ENCODE measurements at places on chromosomes 4 and X.

- no peak for DNase-seq
Measured at GRCh38 chrX:71170660-71171059, 26.0 kb downstream of the NLGN3 start.

DNA sequence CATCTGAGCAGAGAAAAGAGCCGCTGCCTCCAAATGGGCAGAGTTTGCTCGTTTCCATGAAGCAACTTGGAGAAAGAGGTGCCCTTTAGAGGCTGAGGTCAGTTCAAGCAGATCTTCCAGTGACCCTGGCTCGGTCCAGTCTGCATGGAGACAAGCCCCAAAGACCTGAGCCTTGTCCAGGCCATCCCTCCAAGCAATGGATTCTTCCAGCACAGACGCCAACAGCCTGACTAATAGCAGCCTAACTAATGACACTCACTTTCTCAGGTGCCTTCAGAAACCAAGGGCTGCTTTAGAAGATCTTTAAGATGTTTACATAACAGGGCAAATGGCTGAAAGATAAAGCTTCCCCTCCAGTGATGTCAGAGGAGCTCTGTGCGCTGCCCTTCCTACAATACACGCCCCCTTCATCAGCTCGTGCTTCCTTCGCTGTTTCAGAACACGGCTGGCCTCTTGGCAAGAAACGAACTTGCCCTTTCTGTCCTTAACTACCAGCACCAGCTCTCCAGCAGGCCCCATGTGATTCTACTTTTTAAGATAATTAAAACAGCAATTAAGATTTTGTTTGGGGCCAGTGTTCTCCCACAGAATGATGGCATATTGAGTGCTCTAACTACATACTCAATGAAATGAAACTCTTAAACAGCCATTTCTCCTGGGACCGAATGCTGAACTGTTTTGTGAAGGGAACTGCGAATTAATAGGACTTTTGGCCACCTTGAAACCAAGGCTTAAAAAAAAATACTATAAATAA, 119.0 kb downstream of the GPR143 start:
- no peak for DNase-seq

GRCh38 chr4:174520660-174521059, 1.6 kb downstream of the HPGD start:
- DNase-seq, result no peak

DNA sequence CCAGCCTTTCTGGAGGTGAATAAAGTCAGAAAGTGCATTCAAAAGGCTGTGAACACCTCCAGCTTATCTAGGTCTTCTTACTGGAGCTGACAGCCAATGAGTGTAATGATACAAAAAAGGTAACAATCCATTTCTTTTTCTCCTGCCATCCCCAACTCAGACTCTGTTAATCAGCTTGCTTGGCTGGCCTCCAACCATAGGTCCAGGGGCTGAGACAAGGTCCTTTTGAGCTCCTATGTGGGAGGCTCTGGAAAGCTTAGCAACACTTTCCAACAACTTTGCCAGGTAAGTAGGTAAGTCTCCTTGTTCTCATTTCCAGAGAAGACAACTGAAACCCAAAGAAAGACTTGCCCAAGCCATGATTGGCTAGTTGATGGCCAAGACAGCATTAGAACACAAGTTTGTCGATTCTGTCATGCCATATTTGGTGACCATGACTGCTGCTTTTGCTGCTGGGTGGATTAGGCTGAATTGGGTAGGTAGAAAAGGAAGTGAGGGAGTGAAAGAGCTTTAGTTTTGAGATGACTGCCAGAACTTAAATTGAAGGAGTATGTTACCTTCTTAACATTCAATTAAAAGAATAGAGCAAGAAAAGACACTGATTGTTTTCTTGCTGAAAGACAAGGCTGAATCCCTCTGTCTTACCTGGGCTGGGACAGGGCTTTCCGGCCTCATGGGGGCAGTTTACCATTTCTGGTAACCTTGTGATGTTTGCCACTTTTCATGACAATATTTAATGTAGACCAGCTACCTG, 22.8 kb downstream of the VSIG4 start:
- DNase-seq, result no peak

DNA sequence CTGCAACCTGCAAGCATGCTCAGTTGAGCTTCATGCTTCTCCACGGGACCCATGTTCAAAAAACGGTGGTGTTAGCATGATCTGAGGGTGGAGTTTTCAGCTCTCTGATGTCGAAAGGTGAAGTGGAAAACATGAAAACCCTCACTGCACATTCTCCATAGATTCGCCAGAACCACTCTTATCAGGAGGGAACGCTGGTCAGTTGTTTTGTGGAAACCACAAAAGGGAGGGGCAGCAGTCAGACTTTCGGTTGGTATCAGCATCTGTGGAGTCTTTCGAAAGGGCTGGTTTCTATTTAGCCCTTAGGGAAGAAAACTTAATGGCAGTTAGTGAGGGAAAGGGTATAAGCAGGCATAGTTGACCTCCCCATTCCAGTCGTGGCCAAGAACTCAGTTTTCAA, 12.6 kb downstream of the PPA2 start:
- no peak for DNase-seq

All from fibroblast of skin of left quadriceps (primary cell).